ENCODE measurements at places on chromosomes 2 and 18.

- no peak for DNase-seq
Measured at GRCh38 chr2:23516520-23517256, 131.7 kb downstream of the KLHL29 start.

- no peak for DNase-seq
Measured at GRCh38 chr18:24043403-24043802, 28.8 kb downstream of the TTC39C start.

DNA sequence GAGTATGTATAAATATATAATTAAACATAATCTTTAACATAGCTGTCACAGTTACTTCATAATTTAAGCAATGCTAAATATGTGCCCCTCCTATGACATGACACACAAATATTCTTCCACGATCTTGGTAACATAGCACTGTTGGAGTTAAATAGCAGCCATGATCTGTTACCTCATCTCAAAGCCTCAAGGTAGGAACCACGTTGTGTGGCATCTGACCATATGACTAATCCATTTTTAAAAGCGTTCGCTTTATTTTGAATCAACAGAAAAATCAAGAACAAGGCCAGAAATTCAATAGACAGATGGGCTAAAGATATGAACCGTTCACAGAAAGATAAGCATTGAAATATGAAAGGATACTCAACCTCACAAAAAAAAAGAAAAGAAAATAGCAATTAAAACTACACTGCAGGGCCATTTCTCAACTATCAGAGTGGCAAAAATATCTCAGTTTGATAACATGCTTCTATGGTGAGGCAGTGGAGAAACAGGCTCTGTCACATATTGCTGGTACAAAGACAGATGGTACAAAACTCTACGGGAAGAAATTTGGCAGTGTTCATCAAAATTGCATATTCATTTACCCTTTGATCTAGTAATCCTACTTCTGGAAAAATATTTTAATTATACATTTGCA, 105.9 kb downstream of the TMX3 start:
- DNase-seq: no peak

DNA sequence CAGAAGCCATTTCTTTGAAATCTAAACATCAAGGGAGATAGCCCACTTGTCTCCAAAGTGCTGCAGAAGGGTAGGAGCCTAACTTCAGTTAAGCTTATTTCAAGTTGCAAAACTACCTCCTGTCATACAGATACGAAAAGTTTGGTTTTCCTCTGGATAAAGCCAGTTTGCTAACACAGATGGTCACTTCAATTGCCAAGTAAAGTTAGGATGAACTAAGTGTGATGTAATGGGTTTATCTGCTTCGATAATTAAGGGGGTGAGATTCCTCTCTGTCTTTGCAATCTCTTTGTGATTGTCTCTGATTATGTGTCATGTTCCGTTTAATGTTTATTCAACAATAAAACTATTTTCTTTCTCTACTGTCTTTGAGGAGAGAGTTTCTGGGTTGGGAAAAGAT, 156.4 kb downstream of the SLC39A10 start:
- no peak for DNase-seq

GRCh38 chr2:121063471-121063870, 221.5 kb downstream of the TFCP2L1 start:
- DNase-seq: no peak

GRCh38 chr2:25159949-25160348, 8.4 kb downstream of the POMC start:
- DNase-seq: no peak

DNA sequence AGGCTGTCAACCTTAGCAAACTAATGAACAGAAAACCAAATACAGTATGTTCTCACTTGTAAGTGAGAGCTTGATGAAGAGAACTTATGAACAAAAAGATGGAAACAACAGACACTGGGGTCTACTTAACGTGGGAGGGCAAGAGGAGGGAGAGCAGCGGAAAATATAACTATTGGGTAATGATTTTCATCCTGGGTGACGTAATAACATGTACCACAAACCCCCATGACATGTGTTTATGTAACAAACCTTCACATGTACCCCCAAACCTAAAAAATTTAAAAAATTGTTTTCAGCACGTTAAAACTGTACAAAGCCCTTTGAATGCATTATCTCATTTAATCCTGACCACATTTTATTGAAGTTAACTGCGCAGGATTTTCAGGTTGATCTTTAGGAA, 64.9 kb upstream of the RBMS1 start:
- no peak for DNase-seq

DNA sequence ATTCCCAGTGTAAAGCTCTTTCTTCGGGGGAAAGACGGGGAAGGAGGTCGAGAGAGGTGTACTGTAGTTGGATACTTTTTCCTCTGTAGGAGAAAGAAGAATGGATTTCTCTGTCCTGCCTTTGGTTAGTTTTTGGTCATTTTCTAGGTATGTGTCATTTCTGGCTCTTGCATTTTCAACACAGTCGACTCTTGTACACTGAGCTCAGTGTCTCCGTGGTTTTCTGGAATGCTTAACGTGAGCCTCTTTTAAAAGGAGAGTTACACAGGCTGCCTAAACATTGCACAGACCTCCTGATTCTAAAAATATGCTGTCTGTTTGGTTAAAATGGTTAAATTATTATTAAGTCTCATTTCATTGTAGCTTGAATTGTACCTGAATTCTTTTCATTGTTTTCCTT, 21.8 kb upstream of the GLS start:
- no peak for DNase-seq
